ENCODE measurements at places on chromosomes 2 and 18. TPM values are rescaled to one million over a fixed set of nuclear protein-coding genes. Genes with fewer than 3 reads are reported as not detected.

Gene CNGA3
- total RNA-seq: not detected

Gene STK39
- total RNA-seq: 16.9 TPM

Gene FAM237A
- total RNA-seq: not detected

Gene GCG
- not detected for total RNA-seq

Gene IL36RN
- not detected for total RNA-seq

Gene GNAL
- 21.2 TPM for total RNA-seq

Gene LYPD1
- total RNA-seq: 4.2 TPM

Gene CCDC102B
- total RNA-seq: 1.3 TPM

Gene SPHKAP
- total RNA-seq: 0.04 TPM

Gene CD8B
- 3.0 TPM for total RNA-seq

Gene KCTD18
- total RNA-seq: 2.0 TPM

Gene OTOF
- not detected for total RNA-seq

Gene RUFY4
- 0.04 TPM for total RNA-seq

Gene WIPF1
- 3.8 TPM for total RNA-seq

Gene LRRC30
- total RNA-seq: not detected

Gene FARSB
- 32.2 TPM for total RNA-seq

Gene PAX3
- not detected for total RNA-seq

Gene LOXHD1
- 0.17 TPM for total RNA-seq

Gene GKN1
- not detected for total RNA-seq

Gene INHBB
- 0.16 TPM for total RNA-seq

Gene INPP5D
- 8.3 TPM for total RNA-seq

Gene EMILIN2
- total RNA-seq: 7.1 TPM

Gene ARHGEF4
- 16.6 TPM for total RNA-seq

Gene DAPL1
- total RNA-seq: not detected

All from GM23338 (cell line).